ENCODE measurements at places on chromosomes 7 and 10.

DNA sequence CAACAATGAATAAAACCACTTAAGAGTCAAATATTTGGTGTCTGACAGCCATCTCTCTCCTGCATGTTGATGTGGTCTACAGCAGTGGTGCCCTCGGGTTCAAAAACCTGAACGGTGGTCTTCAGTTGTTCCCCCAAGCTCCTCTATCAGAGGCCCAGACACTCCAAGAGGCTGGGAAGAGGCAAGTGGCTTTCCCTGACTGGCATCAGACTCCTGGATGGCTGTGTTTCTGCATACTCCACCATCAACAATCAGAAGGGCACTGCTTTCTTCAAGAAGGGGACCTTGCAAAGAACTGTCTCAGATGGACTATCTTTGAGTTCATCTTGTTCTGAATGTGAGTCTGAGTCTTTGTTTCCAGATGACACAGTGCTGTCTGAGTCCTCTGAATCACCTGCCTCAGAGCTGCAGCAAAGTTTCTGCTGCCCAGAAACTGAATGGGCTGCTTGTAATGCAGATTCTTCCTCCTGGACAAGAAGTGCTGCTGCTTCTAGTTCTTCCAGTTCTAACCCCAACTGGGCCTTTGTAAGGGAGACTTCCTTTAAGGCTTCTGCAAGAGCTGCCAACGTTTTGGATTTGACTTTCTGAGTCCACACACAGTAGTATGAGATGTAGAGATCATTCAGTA lies 5.9 kb upstream of the SGMS1 start:
- DNase-seq, result no peak

- no peak for DNase-seq
Observed at GRCh38 chr7:70577078-70577477, 554.9 kb upstream of the GALNT17 start.

DNA sequence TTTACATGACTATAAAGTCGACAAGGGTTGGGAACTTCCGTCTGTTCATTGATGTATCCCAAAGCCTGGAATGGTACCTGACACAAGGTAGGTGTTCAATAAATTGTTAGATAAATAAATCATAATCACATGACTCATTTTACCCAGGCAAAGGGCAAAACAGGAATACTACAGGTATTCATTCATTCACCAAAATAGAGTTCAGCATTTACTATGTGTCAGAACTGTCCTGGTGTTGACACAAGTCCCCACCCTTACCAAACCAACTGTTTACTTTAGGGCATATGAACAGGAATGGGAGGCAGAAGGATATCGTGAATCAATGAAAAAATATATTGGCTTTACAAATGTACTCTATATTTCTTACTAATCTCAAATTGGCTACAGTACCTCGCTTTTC lies 666 bp upstream of the YAE1 start:
- no peak for DNase-seq

GRCh38 chr7:12623885-12624498 lies 53.5 kb downstream of the SCIN start:
- DNase-seq, result no peak

DNA sequence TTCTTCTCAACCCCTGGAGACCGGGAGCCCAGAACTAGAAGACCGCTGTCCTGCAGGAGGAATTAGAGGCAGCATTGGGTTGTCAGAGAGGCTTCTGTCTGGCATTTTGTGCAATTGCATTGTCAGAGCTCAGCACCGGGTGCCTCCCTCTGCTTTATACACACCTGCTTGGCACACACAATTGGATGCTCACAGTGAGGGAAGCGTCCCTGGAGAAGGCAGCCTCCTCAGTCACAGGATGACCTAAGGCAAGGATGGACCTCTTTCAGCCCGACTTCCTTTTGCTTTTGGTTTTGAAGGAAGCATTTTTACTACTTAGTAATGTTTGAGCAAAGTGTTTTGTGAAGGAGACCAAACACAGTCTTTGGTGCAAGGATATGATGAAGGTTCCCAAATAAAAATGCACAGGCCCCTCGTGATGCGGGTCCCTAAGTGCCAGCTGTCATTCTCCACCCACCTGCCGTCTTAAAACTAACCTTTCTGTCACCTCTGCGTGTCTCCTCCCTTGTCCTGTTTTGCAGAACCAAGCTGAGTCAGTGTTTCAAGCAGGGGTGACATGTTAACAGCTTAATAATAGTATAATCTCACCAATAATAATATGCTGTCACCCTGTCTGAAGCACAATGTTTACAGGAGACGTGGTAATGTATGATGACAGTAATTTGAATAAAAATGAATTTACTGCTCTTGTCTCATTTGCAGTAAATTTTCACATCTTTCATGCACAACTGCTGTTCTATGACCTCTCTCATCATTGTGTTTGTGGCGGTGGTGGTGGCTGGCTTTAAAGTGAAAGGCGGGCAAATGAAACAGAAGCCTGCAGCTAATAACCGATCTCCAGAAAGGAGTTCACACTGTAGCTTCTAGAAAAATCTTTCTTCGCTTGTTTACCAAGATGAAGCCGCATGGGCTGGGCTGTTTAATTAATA lies 430.2 kb upstream of the MKI67 start:
- DNase-seq, result no peak

DNA sequence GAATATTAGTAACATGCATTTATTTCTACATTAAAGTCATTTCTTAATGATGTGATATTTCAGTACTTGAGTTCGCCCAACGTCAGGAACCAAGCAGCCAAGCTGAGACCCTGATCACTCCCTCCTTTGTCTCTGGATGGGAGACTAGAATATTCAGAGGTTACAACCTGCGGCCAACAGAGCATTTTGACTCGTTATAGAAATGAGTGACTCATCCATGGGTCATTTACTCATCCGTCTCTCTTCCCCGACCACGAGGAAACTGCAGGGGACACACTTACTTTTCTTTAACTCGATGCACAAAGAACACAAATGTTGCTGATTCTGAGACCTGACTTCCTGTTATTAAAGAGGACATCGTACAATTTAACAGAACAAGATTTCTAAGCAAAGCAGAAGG lies 343.3 kb downstream of the FRMD4A start:
- DNase-seq, result no peak

GRCh38 chr10:122140461-122140902 lies 130.6 kb upstream of the BTBD16 start:
- DNase-seq, result no peak

GRCh38 chr7:142876236-142876960 lies 9.1 kb downstream of the TRPV6 start:
- DNase-seq, result no peak

DNA sequence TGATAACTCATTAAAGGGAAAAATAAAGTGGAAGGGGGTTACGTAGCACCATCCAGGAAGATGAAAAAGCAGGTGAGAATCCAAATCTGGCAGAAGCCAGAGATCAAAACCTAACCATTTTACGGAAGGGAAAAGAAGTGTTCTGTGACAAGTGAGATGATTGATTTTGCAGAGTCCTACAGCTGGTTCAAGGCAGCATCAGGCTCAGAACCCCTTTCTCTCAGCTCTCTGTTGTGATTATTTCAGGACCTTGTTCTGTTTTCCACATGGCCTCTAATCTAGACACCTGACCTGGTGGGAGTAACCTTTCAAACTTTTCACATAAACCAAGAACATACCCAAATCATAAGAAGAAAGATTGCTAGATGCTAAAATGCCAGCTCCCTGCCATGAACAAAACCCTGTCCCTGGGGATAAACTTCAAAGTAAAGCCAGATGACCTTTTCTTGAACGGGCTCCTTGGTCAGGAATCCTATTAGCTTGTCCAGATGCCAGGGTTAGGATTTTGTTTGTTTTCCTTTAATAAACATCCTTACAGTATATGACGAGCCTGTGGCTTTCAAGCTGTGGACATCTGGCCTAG lies 5.9 kb downstream of the DUSP5 start:
- DNase-seq, result no peak

DNA sequence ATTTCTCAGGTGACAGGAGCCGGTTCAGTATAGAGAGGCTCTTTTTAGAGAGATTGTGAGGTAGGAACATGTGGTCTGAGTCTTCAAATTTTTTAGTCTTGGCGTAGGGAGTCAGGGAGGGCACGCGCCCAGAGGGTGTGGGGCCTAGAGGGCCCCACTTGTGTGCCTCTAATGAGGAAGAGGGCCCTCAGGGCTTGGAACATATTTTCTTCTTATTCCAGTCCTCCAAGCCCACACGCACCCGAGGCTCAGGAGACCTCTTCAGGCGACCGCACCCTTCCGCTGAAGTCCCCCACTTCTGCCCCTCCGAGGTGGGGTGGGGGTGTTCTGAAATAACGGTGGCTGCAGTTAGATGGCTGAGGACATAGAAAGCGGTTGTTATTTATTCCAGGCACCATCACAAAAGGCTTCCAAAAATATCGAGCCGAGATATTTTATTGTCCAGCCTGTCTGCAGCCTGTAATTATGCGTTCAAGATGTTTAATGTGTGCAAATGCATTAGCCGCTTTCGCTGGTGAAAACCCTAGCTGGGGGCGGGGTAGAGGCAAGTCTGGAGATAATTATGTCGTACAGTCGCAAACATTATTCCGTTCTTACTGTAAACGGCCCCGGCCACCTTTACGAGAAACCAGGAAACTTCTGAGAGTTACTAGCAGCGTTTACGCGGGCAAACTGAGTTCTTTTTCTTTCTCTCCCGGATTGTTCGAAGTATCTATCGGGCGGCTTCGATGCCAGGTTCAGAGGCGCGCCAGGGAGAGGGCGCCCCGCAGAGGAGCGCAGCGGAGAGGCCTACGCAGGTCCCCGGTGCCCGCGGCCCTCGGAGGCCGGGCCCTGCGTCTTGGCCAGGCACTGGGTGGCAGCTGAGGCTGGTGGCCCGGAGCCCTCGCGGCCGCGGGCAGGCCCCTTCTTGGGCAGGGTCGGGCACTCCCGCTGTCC lies 12.9 kb upstream of the HOXA13 start:
- no peak for DNase-seq

DNA sequence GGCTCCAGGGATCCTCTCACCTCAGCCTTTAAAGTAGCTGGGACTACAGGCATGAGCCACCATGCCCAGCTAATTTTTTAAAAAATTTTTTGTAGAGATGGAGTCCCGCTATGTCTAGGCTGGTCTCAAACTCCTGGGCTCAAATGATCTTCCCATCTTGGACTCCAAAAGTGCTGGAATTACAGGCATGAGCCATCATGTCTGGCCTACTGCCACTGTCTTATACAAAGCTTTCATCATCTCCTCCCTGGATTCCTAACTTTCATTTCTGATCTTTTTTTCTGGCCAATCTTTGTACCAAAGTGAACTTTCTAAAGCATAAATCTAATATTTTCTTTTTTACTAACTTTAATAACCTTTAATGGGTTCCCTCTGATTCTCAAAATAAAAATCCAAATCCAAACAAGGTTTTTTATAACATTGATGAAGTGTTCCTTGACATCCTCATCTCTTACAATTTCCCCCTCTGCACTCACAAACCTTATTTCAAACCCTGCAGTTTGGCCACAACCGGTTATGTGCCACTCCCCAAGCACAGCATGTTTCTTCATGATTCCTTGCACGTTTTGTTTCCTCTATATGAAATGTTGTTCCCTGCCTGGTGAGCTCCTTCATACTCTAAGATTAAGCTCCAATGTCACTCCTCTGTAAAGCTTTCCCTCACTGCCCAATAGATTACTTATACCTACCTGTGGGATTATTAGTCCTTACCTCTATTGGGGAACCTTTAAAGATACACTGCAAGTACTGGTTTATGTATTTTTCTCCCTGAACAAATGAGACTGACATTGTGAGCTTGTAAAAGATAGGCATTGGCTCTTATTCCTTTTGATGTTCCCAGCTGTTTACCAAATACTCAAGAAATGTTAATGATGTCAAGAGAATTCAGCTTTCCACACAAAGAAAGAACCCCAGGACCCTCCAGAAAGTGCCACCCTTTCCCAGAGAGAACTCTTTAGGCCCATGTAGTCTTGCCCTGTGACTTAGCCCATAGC lies 101.7 kb downstream of the HOXA1 start:
- DNase-seq, result no peak

- no peak for DNase-seq
Observed at GRCh38 chr7:7099584-7100014, 82.7 kb upstream of the C1GALT1 start.

DNA sequence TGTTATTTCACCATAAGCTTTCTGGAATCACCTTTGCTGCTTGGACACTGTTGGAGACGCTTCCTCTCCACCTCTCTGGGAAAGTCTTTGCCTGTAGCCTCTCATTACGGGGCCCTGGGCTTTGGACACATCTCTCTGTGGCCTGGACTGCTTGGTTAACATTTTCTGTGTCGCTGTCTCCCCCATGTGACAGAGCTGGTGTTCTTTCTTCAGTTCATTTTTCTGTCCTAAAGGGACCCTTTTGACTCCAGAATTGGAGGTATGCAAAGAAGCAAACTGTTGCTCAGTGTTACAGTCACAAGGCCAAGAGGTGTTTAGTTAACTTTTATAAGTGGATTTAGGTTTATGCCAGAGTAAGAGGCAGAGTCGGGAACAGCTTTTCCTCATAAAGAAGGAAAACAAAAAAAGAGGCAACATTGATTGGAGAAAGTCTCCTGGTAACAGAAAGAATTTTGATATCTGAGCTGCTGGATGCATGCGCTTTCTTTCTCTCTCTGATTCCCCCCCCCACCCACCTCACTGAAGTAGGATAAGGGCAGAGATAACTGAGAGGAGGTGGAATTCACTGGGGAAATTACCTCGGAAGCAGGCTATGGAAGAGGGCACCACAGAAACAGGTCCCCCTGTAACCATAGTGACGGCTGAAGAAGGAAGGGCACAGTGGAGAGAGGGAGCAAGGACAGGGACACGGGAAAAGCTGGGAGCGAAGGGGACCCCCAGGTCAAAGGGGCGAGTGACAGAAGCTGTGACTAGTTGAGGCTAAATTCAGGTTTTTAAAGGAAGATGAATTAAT lies 57.8 kb downstream of the LGI1 start:
- DNase-seq, result no peak

DNA sequence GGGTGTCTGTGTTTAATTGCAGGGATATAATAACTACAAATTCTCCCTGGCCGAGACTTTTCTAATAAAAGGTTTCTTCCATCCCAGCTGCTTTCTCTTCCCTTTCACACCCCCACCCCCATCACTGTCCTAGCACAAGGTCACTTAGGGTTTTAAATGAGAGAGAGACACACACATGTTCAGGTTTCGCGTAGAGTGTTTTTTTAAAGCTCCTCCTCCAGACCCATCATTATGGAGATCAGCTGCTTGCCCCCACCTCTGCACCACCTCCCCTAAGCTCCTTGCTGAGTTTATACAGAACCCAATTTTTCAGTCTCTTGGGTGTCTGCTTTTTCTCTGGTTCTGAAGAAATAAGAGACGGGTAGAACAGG lies 18.6 kb downstream of the LRMDA start:
- no peak for DNase-seq

- no peak for DNase-seq
Observed at GRCh38 chr10:16713290-16713689, 103.9 kb downstream of the RSU1 start.

- no peak for DNase-seq
Observed at GRCh38 chr7:2997014-2997413, 46.7 kb downstream of the CARD11 start.

DNA sequence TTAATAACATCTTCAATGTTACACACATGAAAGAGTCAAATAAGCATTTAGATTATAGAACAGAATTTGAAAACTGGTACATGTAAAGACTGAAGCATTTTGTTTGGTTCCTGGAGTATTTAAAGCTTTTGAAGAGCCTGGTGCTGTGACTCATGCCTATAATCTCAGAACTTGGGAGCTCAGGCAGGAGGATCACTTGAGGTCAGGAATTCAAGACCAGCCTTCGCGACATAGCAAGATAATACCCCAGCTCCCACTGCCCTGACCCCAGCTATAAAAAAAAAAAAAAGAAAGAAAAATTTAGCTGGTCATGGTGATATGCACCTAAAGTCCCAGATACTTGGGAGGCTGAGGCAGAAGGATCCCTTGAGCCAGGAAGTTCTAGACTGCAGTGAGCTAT lies 87.8 kb downstream of the HDAC9 start:
- DNase-seq, result no peak

GRCh38 chr10:132516771-132517725 lies 20.5 kb upstream of the INPP5A start:
- DNase-seq, result no peak

GRCh38 chr7:40763319-40764287 lies 628.8 kb downstream of the SUGCT start:
- DNase-seq, result no peak

All from HL-60 (cell line).